AG04450 (cell line): ENCODE measurements at places on chromosomes 4 and X.

- DNase-seq, result no peak
Measured at GRCh38 chr4:56773346-56773745, 48.2 kb downstream of the SPINK2 start.

DNA sequence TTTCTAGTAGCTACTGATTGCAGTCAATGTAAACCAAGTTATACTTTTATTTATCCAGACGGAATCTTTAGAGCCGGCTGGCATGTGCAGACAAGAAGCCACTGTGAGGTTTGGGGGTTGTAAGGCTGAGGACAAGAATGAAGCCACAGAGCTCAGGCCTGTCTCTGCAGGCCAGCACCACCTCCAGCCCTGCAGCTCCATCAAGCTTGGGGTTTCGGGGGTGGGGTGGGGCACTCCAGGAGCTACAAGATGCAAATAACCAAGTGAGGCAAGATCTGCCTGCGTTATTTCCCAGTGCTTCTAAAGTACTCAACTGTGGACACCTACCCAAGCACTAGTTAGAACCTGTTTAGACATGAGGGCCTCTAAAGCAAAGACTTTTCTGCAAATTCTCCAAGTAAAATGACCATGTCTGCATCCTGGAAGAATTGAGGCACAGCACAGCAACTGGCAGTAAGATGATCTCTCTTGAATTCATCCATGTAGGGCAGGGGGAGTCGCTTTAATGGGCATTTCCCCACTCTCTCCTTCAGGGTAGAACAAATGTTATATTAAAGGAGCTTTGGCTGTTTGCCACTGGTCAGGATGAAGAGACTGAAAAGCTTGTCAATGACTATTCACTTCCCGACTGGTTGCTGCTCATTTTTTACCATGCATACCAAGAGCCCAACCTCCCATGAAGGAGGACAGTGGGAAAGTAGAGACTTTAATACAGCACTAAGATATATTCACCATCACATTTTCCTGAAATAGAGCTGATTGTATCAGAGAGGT lies 222.5 kb downstream of the MGST2 start:
- DNase-seq, result no peak

DNA sequence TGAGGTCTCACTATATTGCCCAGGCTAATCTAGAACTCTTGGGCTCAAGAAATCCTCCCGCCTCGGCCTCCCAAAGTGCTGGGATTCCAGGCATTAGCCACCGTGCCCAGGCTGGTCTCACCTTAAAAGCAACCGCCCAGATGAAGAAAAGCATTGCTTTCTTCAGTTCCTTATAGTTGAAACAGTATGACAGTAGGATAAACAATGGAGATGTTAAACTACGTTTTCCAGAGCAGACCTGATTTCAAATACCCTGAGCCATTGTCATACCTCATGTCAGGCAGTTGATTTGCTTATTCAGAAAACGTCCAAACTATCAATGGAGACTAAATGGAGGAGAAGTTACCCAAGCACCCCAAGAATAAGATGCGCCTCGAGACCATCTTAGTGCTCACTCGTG lies 26.3 kb upstream of the TMEM131L start:
- DNase-seq, result no peak

DNA sequence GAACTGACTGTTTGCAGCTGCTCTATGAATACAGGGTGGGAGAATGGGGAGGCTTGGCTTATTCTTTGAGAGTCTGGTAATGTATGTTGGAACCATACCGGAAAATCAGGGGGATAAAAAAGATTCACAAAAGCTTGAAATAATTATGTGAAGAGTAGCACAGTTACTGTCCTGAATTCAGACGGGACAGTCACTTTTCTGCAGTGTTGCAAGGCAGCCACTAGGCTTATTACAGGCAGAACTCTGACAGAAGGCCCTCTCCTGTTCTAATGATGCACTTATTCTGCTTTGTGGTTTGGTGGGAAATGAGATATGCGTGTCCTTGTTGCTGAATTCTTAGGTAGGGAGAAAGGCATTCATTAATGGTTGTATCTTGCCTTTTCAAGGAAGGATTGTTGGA lies 37.2 kb downstream of the GUCY1B1 start:
- no peak for DNase-seq

- no peak for DNase-seq
Measured at GRCh38 chr4:70062000-70062399, 11.8 kb downstream of the HTN1 start.
